Aorta (tissue), 5 donors: ENCODE measurements at places on chromosomes 2 and 18.

DNA sequence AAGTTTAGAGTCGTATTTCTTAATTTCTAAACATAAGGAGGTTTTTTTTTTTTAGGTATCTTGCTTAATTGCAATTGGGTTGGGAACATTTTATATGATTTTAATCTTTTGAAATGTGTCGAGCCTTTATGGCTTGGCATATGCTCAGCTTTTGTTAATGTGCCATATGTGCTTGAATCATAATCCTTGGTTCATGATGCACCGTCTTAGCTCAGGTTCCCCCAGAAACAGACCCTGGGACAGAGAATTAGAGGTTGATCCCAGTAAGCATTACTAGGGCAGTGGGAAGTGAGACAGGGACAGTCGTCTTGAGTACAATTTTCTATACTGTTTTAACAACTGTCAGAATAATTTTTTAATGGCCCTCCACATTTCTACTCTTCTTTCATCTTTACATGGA is 9.3 kb downstream of the CHCHD5 start:
- no peak for DNase-seq
- no peaks in the 10 kb centered on the region for H3K27me3 ChIP-seq
- no peaks in the 10 kb centered on the region for H3K4me1 ChIP-seq
- no peaks in the 10 kb centered on the region for H3K36me3 ChIP-seq

GRCh38 chr2:181907057-181907456 is 15.5 kb downstream of the ITPRID2 start:
- no peaks in the 10 kb centered on the region for H3K27me3 ChIP-seq
- H3K36me3 ChIP-seq: peaks cover 3% of the 10 kb centered on the region
- no peak for DNase-seq
- no peak overlapping the region for H3K27ac ChIP-seq
- no peaks in the 10 kb centered on the region for H3K4me1 ChIP-seq

GRCh38 chr2:202044777-202045176 is 11.1 kb downstream of the FZD7 start:
- H3K4me3 ChIP-seq: no peak overlapping the region
- H3K27me3 ChIP-seq: no peaks in the 10 kb centered on the region
- DNase-seq: no peak

- H3K27me3 ChIP-seq: no peaks in the 10 kb centered on the region
- peak overlapping the region; percentile 7 for H3K27ac ChIP-seq
- no peak for DNase-seq
- peaks cover 20% of the 10 kb centered on the region for H3K4me1 ChIP-seq
These were observed 64.1 kb downstream of the TANC1 start for GRCh38 chr2:159032580-159032979.

- DNase-seq: no peak
These were observed 18.7 kb downstream of the C18orf63 start for GRCh38 chr18:74334242-74334893.
